ENCODE measurements at places on chromosomes 2 and 18. TPM values are rescaled to one million over a fixed set of nuclear protein-coding genes. Genes with fewer than 3 reads are reported as not detected.
A peak's percentile ranks its signal among the peaks of the same experiment; 100 is the strongest.

DNA sequence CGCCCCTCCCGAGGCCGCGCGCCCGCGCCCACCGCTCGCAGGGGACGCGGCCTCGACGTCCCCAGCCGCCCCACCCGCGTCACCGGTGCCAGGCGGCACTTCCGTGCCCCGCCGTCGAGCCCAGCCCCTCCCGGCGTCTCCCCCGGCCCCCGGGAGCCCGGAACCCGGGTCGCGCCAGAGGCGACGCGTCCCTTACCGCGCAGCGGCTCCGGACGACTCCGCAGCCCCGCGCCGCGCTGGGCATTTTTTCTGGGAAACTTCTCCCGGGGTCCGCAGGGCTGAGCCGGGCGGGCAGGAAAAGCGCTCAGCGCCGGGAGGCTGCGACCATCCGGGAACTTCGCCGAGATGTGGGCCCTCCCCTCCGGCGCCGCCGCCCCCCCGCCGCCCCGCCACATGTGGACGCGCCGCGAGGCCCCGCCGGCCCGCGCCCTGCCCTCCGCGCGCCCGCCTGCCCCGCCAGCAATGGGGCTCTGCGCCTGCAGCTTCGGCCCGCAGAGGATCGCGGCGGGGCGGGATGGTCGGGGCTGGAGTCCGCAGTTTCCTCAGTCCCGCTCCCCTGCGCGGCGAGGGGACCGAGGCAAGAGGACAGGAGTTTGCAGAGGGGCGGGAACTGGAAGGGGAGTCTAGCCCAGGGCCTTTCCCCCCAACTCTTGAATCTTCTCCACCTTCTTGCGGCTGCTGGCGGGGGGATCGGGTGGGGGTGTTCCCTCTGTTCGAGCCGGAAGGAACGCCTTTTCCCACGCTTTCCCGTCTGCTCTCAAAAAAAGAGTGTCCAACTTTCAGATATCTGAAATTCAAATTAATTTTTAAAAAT, 81.5 kb downstream of the CHRNA1 start:
- DNase-seq: peak; percentile 80

DNA sequence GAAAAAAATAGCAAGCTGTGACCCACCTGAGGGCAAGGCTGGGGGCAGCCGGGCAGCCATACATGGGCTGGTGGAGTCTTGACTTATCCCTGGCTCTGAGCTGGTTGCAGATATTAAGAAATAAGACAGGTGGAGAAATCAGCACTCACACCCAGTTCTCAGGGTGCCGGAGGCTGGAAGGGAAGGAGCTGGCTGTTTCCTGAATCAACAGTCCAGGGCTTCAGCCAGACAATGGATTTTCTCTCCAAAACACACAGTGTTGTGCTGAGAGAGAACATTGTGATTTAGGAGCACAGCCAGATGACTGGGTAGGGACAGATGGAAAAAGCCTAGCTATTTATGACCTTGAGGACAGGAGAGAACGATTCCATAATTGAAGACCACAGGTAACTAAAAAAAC, 208.8 kb downstream of the LDLRAD4 start:
- no peak for DNase-seq

CWC22 gene
- total RNA-seq: 28.9 TPM

MARCO gene
- 20.3 TPM for total RNA-seq

DNA sequence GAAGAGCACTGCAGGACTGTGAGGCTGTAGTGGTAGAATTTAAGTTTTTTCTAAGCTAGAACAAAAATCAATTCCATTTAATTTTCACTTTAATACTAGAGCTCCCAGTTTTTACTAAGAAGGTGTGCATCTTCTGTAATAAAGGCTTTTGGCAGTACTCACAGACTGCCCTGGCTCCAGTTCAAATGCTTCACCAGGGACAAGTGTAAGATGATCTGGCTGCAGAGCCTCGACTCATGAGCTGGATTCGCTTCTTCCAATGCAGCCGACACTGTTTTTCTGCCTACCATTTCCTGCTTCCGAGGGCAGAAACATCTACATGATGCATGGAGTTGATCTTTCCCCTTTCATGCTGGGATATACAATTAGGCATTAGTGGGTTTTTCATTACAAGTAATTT, 87.0 kb downstream of the FARSB start:
- peak; percentile 44 for DNase-seq

Measured in lung (tissue), 17 donors.